ENCODE measurements at places on chromosomes 6 and 20.

DNA sequence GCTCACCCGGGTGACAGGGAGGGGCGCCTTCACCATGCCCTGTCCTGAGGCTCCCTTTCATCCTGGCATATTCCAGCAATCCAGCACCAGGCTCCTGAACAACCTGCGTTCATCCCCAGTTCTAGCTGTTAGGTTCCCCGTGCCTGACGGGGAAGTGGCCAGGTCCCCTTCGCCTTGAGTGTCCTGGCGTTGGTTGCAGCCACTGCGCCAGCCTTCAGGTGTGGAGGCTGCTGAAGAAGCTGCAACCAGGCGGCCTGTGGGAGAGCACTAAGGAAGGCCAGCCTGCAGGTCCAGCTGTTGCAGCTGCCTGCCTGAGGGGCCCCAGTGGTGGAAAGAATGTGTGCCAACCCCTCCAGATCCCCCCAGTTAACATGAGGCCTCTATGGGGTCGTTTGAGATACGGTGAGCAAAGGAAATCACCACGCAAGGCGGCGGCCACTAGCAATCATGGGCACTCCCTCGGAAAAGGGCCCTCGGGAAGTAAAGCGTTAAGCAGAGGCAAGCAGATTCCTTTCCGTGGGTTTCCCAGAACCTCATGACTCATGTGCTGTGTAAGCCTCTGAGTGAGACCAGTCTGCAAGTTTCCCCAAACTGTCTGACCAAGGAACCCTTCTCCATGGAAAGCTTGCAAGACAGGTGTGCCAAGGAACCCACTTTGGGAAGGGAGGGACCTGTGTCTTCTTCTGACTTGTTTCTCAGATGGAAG, 320.8 kb downstream of the TAF4 start:
- DNase-seq = peak; percentile 33

DNA sequence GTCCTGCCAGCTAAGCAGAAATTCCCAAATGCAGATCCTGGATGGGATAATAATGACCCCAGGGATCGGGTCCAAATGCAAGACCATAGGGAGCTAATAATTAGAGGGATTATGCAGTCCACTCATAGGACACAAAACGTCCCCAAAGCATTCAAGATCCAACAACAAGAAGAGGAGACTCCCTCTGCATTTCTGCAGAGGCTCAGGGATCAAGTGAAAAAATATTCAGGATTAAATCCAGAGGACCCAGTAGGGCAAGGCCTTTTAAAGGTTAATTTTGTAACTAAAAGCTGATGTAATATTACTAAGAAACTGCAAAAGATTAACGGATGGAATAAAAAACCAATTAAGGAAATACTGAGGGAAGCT, 22.2 kb downstream of the HLA-A start:
- no peak for DNase-seq

DNA sequence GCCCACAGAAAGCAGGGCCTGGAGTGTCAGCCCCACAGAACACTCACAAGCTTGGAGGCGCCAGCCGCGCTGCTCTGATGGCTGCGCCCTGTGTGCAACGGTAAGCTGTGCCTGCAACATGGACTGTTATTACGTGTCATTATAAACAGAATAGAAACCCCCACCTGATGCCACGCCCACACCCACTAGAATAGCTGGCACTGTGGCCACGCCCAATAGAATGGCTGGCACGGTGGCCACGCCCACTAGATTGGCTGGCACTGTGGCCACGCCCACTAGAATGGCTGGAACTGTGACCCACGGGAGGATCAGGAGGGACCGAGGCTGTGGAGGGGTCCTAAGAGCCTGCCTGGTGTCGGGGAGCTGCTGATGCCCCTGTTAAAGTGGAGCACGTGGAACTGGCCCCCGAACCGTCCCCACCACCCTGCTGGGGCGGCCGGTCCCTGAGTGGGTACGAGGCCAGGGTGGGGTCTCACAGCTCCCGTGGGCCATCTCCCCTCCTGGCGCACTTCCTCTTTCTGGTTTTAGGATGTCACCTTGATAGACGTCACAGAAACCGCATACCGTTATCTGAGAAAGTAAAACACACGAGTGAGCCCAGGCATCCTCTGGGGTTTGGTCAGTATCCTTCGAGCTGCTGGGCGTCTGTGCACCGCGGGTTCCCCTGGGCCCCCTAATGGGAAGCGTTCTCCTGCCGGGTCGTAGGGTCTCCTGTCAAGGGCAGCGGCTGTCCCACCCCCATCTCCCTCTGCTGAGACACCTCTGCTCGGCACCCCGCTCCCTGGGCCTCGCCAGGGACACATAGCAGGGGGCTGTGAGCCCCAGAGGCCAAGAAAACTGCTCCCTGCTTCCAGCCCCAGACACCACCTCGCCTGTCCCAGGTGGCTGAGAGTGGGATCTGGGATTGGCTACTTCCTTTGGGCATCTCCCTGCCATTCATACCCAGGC, 25.4 kb downstream of the SLC17A9 start:
- no peak for DNase-seq

GRCh38 chr6:39801456-39802251, 9.5 kb downstream of the DAAM2 start:
- no peak for DNase-seq

- DNase-seq = no peak
These were observed 136.3 kb upstream of the BACH2 start for GRCh38 chr6:90432937-90433336.

GRCh38 chr6:151589667-151590066, 95.8 kb downstream of the CCDC170 start:
- DNase-seq = no peak

GRCh38 chr6:135575629-135576028, 78.1 kb upstream of the AHI1 start:
- DNase-seq = no peak

DNA sequence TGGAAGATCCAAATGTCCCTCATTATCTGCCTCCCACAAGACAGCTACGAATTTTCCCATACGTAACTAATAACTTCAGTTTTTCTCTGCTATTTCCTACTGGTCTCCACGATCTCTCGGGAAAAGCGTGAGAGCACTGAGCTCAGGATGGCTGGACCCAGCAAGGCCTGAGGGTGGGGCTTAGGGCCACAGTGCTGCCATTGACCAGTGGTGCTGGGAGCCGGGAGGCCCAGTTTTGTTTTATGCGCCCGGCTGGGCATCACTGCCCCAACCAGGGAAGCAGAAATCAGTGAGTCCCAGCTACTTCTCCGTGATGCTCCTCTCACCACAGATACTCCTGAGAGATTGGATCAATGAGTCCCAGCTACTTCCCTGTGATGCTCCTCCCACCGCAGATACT, 238.4 kb downstream of the LY86 start:
- no peak for DNase-seq

GRCh38 chr6:49038294-49038822, 424.7 kb downstream of the MMUT start:
- DNase-seq = no peak

DNA sequence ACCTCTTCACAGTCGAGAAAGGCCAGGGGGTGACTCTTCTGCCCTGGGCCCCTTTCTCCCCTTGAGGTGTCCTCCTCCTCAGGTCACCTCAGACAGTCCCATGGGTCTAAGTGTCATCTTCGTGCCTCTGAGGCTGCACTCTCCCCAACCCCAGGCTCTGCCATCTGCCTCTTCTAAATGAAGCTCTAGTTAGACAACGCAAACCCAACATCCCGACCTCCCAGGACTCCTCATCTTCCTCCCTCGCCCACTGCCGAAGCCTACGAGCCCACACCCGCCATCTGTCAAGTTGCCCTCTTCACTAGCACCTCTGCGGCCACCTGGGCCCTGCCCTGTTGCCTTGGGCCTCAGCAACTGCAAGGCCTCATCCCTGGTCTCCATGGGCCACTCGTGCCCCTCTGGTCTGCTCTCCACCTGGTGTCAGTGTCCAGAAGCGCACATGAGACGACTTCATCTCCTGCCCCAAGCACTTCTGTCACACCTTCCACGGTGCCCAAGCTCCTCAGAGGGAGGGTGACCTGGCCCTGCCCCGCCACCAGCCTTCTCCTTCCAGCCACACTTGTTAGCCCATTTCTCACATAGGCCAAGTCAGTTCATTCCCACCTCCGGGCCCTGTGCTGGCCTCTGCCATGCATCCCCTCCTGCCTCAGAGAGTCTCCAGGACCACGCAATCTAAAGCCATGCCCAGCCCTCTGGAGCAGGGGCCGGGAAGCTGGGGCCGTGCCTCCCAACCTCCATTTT, 53.8 kb downstream of the RRBP1 start:
- DNase-seq = no peak

GRCh38 chr6:35092362-35093117, 48.6 kb downstream of the TCP11 start:
- peak; percentile 92 for DNase-seq

DNA sequence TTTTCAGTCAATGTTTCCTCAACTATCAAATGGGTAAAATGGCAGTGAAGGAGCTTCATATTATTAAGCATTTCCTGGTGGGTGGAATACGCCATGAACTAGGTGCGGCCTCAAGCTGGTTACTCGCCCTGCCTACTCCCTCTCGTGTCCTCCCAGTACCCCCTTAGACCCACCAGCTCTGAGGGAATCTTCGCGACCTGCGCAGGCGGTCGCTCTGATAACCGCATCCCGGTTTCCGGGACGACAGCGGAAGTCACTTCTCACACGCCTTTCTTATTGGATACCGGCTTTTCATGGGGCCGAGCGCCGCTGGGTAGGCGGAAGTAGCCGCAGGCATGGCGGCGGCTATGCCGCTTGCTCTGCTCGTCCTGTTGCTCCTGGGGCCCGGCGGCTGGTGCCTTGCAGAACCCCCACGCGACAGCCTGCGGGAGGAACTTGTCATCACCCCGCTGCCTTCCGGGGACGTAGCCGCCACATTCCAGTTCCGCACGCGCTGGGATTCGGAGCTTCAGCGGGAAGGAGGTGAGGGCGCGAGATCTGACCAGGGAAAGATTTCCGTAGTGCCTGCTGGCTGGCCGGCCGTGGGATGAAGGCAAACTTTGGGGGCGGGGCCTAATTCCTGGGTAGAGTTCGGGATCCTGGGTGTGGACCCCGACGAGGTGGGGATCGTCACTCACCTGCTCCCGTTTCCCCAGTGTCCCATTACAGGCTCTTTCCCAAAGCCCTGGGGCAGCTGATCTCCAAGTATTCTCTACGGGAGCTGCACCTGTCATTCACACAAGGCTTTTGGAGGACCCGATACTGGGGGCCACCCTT, at the start of gene PIGT:
TSS of gene PIGT (plus strand) at position 320 of the 816 bp plus-strand sequence. CDS start at position 336, 16 bp downstream.
- DNase-seq = peak; percentile 79

GRCh38 chr6:104227508-104227907, 632.2 kb downstream of the HACE1 start:
- DNase-seq = no peak

DNA sequence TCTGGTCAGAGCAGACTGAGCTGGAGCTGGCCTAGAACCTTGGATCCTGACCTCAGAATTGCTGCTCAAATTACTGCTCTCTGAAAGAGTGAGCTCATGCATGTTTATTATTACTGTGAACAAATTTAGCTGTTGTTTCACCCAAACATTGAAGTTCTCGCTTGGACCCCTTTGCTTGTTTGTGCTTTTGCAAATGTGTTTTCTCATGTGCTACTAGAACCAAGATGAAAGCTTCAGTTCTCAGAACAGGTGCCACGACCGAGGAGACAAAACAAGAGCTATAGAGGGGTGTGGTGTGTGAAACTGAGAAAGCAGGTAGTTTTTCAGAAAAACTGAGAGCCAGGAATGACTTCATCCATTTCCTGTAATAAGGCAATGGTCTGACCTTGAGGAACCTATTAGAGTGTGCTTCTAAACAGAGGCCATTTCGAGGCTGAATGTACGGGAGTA, 50.0 kb upstream of the ESR1 start:
- DNase-seq = no peak

DNA sequence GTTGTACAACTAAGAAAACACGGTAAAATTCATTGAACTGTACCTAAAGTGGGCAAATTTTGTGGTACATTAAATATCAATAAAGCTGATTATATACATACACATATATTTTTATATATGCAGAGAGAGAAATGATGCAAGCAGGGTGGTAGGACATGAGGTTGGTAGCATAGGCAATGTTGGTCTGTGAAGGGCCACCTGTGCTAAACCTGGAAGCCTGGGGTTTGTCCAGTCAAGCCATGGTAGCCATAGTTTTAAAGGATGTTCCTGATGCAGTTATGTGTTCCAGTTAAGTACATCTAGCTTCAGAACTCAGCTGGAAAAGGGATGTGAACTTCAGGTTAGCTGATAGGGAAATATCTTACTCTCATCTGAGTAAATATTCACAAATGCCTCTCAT, 60.1 kb downstream of the TRIM38 start:
- no peak for DNase-seq

DNA sequence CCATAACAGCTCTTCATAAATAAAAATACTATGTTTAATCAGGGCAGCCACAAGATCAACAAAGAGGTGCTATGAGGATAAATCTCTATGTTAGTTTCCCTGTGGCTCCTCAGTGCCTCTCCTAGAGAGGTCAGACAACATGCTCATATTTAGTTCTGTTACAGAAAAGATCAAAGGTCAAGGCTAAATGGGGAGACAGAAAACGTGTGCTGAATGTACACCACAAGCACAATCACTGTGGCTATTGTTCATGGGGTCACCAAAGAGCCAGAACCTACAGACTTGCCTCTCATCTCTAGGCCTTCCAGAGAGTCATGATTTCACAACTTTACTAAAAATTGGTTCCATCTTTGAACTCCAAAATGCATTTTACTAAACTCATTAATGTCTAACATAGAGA, 409.8 kb downstream of the HACE1 start:
- DNase-seq = no peak

- DNase-seq = no peak
These were observed 338.7 kb downstream of the PREX1 start for GRCh38 chr20:48489046-48489463.

DNA sequence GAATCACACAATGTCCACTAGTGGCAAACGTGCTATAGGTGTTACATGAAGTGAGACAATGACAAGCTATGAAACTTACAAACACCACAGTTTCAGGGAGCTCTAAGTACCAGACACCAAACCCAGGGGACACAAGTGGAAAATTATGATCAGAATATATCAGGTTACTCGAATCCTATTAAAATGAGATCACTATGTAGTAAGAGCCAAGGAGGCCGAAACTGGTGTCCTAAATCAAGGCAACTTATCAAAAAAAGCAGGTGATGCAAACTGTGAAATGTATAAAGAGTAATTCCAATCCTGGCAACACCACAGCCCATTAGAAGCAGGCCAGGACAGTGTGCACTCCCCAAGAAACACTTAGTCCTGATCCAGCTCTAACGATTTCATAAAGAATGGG, 100.3 kb downstream of the ARHGAP18 start:
- no peak for DNase-seq

GRCh38 chr6:90896075-90896547, 309.2 kb upstream of the MAP3K7 start:
- DNase-seq = no peak

DNA sequence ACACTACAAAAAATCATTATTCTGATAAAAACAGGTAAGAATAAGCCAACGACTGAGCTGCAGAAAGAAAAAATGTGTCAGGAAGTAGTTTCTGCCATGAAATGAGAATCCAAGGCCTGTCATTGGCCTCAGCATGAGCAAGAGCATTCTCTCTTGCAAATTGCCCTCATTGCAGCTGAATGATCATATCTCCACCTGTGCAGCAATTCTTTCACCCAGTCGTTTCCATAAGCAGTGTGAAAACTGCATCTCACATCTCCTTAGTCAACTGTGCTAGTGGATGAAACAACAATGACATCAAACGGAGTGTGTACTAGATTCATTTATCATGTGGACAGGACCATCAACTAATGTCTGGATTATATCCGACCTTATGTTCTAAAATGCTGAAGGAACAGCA, 88.2 kb upstream of the STXBP5 start:
- DNase-seq = no peak

GRCh38 chr20:32487381-32487780, 97.8 kb downstream of the NOL4L start:
- no peak for DNase-seq

GRCh38 chr20:49938173-49939163, 2.3 kb downstream of the RNF114 start:
- DNase-seq = peak; percentile 74

GRCh38 chr6:138387577-138388368, 10.1 kb downstream of the SMIM28 start:
- no peak for DNase-seq

Measured in AG10803 (cell line).